ENCODE measurements at places on chromosomes 3 and 15.

DNA sequence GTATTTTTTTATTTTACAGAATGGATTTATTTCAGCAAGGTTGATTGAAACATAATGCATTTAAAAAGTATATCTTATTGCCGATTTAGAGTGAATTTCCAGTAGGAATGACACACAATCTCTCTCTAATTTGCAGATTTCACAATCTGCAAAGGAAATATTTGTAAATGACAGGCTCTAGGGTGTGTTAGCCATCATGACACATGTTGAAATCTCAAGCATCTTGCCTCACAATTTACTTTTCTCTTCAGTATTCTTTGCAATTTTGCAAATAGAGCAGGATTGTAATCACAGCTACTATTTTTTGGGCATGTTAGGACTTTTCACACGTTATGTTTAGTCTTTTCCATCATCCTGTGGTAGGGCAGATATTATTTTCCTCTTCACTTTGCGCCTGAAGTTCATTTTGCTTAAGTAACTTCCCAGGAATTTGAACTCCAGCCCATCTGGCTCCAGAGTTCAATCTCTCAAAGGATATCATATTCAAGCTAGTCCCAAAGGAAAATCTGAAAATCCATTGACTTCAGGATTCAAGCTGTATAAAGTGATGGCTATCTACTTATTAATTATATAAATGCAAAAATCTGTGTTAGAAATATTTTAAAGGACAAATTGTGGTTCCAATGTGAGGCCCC is 55.4 kb downstream of the ATP13A4 start:
- no peak for DNase-seq

- DNase-seq = no peak
Observed at GRCh38 chr15:72820278-72820677, 36.7 kb upstream of the ADPGK start.

DNA sequence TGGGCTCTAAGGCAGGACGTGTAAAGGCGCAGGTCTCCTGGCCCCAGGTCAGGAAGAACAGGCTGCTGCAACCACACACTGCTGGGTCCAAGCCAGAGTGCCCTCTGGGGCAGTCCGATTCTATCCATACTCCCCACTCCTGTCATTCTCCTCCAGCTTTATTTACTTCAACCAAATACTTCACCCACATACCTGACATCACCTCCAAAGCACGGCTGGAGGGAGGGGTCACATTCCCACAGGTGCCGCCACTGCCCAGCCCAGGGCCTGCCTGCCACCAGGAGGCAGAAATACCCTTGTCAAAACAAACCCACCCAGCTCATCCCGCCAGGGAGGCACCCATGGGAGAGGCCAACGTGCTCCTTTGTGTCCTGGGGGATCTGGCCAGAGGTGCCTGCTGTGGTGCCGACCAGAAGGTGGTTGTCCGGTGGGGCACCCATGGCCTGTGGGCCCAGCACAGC is 100.4 kb downstream of the DAPK2 start:
- no peak for DNase-seq

DNA sequence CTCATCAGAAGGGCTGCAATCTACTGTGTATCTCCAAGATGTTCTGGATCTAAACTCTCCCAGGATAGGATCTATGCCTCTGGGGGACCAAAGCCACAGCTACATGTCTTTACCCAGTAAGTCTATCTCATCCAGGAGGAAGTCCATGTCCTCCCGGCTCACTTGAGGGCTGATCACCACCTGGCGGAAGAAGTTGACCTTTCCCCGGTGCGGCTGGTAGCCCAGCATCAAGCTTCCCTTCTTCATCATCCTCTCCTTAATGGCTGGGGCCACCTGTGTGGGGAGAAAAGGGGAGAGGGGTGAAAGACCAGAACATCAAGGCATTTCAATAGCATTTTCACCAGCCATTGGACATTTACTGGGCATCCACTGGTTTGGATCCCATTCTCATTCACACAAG is 121.7 kb downstream of the TGFBR2 start:
- no peak for DNase-seq

DNA sequence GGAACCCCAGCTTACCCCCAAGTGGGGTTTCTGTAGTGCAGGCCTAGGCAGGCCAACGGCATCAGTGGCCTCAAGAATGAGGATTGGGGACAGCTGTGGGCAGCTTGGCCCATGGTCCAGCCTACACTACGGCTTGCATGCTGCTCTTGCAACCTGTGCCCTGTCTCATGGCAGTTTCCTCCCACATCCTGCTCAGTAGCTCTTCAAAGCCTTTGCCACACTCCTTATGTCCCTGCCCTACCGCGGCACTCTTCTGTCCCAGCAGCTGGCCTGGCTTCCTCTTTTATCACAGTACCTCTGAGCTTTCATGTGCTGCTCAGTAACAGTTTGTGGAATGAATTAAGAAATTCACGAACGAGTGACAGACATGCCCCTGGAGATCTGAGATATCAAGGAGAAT is 431.0 kb downstream of the EPHB1 start:
- DNase-seq = no peak

DNA sequence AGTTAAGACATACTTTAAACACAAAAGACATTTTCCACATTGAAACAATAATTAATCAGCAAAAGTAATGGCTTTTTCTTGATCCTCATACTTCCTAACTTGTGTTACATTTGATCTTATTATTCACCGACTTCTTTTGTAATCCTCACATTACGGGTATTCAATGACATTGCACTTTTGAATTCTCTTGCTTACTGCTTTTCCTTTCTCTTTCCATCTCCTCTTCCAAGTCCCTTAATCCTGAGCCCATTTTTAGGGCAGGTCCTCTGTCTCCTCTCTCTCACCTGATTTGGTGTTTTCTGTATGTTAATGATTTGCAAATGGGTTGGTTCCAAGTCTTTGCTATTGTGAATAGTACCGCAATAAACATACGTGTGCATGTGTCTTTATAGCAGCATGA is 48.5 kb upstream of the RAP2B start:
- no peak for DNase-seq

- no peak for DNase-seq
Observed at GRCh38 chr3:123692041-123692440, 107.2 kb upstream of the HACD2 start.

- no peak for DNase-seq
Observed at GRCh38 chr3:102661707-102662497, 227.1 kb downstream of the ZPLD1 start.

GRCh38 chr3:127388427-127388826 is 100.6 kb upstream of the PRR20G start:
- DNase-seq = no peak

- DNase-seq = no peak
Observed at GRCh38 chr3:127017781-127018180, 34.9 kb downstream of the PLXNA1 start.

GRCh38 chr3:181572432-181572831 is 139.3 kb upstream of the SOX2 start:
- no peak for DNase-seq

GRCh38 chr3:150345021-150345538 is 63.0 kb upstream of the TSC22D2 start:
- DNase-seq = no peak

GRCh38 chr15:89009080-89009479 is 79.2 kb upstream of the ABHD2 start:
- DNase-seq = no peak

GRCh38 chr3:57696801-57697321 is 4.0 kb upstream of the DENND6A start:
- no peak for DNase-seq

DNA sequence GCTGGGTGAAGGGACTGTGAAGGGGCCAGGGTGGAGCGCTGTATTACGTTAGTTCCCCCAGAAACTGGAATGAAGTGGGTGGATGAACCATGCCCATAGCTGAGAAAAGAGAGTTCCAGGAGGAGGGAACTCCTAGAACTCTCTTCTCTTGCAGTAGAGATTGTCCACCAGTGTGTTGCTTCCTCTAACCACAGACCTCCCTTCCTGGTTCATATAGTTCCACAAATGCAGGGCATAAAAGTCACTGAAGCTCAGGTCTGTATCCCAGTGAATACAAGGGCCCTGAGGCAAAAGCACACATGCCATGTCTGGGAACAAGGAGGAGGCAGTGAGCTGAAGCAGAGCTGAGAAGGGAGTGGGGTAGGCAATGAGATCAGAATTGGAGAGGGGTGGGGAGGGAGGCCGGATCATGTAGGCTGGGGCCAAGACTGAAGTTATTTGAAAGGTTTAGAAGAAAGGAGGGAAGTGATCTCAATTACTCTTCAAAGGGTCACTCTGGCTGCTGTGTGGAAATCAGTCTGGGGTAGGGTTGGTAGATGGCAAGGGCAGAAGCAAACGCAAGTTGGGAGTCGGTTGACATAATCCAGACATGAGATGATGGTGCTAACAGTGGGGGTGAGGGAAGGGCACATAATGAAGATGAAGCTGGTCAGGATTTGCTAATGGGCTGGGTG is 6.5 kb downstream of the A4GNT start:
- DNase-seq = no peak

GRCh38 chr3:30551266-30551665 is 55.1 kb upstream of the TGFBR2 start:
- no peak for DNase-seq

- DNase-seq = no peak
Observed at GRCh38 chr15:74253211-74253921, 17.2 kb downstream of the CCDC33 start.

- DNase-seq = no peak
Observed at GRCh38 chr15:78396976-78397375, 41.0 kb upstream of the IREB2 start.

DNA sequence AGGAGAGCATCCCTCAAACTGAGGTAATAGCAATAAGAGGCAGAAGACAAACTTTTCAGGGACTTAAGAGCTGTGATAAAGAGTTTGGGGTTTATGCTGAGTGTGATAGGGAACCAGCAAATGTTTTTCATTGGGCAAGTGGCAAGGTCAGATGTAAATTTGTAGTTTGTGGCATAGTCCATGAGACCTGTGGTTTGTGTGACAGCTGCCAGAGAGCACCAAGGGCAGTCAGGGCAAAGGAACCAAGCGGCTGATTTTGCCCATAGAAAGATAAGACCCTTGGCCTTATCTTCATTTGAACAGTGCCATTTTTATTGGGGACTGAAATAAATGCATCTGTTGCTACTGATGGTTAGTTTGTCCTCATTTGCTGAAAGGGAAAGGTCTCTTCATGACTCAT is 220.3 kb downstream of the LRRN1 start:
- no peak for DNase-seq

GRCh38 chr15:65416845-65417416 is 5.8 kb downstream of the IGDCC4 start:
- no peak for DNase-seq

DNA sequence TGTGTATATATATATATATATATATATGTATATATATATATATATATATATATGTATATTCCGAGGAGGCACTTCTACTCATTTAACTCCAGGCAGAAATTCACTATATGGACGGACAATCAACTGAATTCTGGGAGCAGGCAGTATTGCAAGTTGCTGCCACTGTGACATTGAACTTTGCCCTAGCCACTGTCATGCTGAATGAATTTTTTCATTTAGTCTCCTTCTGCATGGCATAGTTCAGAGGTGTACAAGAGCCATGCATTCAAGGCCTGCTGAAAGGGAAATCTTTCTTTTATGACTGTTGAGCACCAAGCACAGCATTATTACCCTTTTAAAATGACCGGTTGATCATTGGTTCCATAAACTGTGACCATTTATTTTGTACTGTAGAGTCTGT is 176.2 kb upstream of the THRB start:
- DNase-seq = no peak

DNA sequence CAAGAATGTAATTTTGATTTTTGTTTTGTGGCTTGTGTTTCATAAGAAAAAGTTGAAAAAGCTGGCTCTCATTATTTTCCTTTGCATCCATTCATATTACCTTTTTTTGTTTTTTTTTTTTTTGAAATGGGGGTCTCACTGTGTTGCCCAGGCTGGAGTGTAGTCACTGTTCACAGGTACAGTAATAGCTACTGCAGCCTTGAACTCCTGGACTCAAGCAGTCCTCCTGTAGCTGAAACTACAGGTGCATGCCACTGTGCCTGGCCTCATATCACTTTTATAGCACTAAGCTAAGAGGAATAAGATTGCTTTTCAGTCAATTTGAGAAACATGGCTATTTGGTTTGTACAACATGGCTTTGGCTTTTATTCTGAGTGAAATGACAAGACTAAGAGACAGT is 49.8 kb downstream of the TCF12 start:
- DNase-seq = no peak

DNA sequence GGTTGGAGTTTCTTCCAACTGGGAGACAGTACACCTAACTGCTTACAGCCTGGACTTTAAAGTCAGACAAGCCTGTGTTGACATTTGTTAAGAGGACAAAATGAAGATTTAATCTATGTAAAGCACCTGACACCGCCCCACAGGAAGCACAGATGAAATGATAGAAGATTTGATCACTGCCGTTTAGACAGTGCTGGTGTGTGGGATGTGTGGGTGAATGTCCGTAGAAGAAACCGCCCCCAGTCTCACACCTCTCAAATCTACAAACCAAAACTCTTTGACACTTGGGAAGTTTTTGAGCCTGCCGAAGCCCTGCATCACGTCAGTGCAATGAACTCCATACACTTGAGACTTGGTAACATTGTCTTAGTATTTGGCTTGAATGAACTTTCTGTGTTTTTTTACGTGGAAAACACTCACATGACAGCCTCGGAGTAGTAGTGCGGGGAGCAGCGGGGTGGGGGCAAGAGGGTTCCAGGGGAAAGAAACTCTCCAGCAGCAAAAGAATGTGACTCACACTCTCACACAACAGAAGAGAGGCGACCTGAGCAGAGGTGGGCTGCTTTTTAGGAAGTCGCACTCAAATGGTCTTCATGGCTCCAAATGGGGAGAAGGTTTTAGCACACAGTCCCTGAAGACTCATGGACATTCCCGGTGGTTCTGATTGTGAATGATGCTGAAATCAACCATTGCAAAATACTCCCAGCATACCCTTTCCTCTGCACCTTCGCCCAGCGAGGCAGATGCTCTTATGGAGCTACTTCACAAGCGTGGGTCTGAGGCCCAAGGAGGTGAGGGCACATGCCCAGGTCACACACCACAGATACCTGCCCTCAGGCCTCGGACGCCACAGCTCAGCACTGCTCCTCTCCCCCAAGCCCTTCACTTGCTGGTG is 79.2 kb downstream of the SRGAP3 start:
- no peak for DNase-seq

DNA sequence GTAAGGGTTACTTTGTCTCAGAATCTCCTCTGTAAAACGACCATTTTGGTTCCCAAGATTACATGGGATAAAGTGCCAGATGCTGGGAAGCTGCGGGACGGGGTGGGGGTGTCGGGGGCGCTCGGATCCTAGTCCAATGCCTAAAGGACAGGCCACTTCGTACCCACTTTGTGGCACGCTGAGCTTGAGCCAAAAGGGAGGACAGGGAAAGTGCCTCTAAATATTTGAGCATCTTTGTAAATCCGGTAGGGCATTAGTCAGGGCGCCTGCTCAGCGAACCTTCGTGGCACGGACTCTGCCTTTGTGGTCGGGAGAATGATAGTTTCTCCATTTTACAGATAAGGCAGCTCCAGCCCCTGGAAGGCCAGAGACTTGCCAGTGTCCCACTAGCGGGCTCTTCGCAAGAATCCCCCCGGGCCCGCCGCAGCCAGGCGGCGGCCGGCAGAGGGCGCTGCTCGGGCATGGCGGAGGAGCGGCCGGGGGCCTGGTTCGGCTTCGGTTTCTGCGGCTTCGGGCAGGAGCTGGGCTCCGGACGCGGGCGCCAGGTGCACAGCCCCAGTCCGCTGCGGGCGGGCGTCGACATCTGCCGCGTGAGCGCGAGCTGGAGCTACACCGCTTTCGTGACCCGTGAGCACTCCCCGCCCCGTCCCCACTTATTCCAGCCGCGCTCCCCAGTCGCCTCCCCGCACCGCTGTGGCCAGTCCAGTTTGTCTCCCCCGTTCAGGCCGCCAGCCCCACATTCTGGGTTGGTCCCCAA is 1.8 kb downstream of the RCCD1 start:
- peak; percentile 55 for DNase-seq

Measured in NCI-H460 (cell line).